ENCODE measurements at places on chromosomes 1 and 21.

DNA sequence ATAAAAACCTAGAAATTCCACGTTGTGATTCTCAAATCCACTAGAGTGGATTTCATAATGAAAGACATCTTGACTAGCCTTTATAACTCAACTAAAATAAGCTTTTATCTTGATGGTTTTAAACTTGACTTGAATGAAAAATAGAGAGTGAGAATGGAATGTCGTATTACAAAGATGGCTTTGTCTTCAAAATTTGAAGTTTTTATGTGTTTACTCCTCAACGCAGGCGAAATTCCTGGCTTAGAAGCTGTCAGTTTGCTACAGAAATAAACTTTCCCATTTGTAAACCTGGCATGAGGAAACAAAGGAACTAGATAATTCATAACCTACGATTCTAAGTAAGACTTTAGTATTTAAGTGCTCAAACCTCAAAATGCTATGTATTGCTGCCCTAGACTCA is 90.0 kb upstream of the KRTAP19-8 start:
- DNase-seq, result no peak

GRCh38 chr1:14848625-14849024 is 250.1 kb downstream of the KAZN start:
- DNase-seq, result no peak

DNA sequence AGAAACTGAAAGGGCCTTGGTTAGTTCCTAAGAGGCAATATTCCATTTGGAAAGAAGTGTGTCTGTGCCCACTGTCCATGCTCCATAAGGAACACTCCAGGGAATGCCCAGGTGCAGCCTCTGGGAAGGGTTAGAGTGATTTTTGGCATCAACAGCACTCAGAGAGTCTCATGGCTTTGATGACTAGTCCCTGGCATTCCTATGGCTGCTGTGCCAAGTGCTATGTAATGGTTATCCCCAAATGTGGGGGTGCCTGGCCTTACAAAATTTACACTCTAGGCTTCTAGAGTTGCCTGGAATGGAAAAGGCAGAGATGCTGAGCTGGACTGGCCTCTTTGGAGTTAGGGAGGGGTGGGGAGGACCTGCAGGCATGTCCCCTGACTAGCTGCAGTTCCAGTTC is 75.0 kb upstream of the BCAR3 start:
- DNase-seq, result no peak

- DNase-seq, result no peak
Measured at GRCh38 chr1:234589064-234589800, 20.7 kb downstream of the IRF2BP2 start.

DNA sequence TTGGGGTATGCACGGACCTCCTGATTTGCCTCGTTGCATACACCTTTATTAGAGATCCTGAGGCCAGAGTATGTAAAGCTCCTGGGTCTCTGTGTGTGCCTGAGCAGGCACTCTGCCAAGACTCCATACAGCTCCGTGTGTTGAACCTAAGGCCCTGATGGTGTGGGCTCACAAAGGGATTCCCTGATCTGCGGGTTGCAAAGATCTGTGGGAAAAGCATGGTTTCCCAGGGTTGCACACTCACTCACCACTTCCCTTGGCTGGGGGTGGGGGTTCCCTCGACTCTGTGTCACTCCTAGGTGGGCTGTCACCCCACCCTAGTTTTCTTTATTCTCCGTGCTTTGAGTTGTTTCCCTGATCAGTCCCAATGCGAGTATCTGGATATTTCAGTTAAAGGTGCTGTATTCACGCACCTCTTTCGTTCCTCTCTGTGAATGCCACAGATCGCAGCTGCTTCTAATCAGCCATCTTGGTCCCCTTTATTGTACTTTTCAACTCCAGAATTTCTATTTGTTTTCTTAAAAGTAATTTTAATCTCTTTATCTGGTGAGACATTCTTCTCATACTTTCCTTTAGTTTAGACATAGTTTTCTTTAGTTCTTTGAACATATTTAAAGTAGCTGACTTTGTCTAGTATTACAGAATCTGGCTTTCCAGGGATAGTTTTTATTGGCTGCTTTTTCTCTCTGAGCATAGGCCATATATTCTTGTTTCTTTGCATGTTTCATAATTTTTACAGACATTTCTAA is 39.0 kb upstream of the F3 start:
- DNase-seq, result no peak

- no peak for DNase-seq
Measured at GRCh38 chr1:186739515-186739914, 59.3 kb upstream of the PTGS2 start.

DNA sequence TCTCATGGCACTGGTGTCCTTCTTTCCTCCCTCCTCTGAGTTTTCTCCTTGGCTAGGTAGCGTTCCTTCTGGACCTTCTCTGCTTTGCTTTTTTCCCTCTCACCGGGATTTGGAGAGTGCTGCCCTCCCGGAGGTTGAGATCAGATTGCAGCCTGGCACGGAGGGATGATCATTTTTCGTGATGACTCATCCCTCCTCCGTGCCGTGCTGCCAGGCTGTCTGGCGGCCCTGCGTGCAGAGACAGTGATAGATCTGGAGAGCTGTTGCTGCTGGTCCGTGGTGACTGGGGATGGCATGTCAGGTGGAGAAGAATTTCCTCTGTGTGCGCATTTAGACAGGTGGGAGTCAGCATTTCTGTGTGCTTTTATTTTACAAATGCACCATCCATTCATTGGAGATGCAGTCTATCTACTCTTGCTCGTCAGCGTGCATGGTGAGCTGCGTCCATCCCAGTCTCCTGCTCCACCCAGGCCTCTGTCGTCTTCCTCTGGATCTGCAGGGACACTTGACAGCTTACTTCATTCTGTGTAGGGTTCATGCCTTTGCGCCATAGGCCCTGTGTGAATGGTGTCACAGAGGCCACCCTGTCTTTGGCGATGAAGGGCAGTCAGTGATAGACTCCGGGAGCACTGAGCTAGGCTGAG is 104.4 kb downstream of the PCBP3 start:
- no peak for DNase-seq

DNA sequence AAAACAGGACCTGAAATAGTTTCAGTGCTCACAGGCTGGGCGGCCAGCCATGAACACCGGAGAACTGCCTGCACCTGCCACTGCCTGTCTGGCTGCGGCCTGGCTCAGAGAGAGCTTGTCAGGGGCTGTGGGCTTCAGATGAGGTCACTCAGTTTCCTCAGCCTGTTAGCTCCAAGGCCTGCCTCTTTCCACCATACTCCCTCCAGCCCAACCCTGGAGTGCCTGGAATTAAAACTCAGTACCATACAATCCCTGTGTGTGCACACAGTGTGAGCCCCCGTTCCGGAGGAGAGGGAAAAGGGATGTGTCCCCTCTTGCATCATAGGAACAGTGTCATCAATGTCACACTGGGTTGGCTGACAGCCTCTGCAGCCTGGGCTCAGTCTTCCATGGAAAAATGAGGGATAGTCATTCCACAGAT is 16.2 kb downstream of the CACNA1S start:
- no peak for DNase-seq

DNA sequence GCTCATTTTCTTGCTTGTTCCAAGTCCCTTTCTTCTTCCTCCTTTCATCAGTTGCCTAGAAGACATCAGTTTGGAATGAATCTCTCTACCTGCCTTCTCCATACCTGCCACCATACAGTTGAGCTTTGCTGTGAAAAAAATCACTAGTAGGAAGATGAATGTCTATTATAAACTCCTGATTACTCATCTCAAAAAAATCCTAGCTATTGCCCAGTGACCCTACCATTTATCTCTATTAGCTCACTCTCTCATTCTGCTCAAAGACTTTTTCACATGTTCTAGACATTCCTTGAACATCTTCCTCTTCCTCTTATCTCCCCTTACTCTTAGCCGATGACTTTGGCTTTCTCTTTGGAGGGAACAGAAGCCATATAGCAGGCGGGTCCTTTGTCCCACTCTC is 49.7 kb upstream of the HMGB4 start:
- DNase-seq, result no peak

GRCh38 chr1:3021233-3021671 is at the start of gene ACTRT2:
Gene ACTRT2 (plus strand): TSS chr1:3021467. CDS start chr1:3021687, 220 bp downstream.
- no peak for DNase-seq

- DNase-seq, result no peak
Measured at GRCh38 chr1:243477731-243478290, 222.0 kb downstream of the SDCCAG8 start.

DNA sequence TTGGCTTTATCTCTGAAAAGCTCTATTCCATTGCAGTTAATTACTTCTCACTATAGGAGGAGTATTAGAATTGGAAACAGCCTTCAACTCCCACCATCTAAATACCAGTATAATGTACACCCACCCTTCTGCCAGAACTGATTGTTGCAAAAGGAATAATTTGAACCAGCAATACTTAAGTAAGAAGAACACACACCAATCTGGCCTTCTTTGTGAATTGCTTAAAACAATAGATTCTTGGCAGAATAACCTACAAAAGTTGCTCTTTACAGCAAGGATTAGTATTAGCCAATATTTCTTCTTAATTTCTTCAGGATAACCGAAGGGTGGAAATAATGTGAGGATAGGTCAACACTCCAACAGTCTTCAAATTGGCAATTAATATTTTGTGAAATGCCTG is 54.9 kb upstream of the ADAMTS5 start:
- no peak for DNase-seq

- DNase-seq, result no peak
Measured at GRCh38 chr1:153799016-153799415, 23.8 kb downstream of the SLC27A3 start.

DNA sequence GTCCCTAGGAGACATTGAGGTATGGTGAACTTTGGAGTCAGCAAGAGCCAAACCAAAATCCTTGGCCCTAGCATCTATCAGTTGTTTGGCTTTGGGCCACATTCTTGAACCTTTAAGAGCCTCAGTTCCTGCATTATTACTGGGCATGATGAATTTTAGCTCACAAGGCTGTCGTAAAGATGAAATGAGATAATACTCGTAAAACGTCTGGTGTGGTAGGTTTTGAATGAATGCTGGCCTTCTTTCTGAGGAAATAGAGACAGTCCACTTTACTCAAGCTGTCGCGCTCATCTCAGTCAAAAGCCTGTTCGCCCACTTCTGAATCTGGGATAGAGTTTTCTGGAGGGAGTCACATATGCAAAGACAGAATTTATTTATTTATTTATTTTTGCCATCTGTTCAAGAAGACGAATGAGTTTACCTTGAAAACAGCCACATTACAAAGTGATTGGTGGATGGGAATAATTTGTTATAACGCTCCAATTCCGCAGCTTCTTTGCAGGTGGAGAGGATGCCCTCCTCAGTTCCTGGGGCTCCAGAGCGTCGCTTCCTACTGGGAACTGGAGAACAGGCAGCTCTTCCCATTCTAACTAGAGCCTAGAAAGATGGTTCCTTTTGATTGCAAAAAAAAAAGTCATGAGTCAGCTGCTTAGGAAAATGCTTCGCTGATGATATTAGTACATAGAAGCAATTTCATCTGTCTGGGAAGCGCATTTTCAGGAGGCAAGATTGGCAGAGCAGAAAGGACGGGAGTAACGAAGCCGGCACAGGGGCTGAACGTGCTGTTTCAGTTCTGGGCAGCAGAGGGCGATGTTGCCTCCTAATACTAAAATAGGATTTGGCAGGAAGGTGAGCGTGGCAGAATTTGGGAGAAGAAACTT is 49.9 kb upstream of the CYP2J2 start:
- DNase-seq, result peak; percentile 21

DNA sequence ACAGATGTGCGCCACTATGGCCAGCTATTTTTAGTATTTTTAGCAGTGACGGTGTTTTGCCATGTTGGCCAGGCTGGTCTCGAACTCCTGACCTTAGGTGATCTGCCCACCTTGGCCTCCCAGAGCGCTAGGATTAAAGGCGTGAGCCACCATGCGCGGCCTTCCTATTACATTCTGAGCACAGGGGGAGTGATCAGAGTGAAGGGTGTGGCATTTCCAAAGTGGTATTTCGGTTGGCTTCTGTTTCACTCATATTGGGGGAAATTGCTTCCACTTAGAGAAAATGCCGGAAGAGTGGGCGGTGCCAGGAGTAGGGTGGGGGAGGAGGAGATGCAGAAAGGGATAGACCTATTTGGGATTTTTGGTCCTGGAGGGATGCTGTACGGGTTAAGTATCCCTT is 4.3 kb downstream of the PIK3CD start:
- DNase-seq, result no peak

Measured in smooth muscle cell of the brain vasculature (primary cell).